Hippocampal formation (tissue), 2 donors: ENCODE measurements at places on chromosomes 11 and 22.

DNA sequence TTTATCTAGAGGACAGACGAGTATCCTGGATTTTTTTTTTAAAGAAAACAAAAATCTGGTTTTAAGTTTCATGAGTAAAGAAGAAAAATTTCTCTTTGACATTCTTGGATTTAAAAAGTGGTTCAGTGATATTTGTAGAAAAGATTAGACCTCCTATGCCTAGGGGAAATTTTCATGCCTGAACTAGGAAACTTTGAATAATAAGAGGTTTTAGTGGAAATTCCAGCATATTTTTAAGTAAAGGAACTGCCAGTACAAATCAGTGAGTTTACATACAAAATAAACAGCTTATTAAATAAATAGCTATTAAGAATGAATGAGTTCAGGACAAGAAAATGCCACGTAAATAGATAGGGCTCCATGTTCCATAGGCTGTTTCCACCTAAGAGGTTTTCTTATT, 17.5 kb downstream of the JAM3 start:
- no peak for DNase-seq

DNA sequence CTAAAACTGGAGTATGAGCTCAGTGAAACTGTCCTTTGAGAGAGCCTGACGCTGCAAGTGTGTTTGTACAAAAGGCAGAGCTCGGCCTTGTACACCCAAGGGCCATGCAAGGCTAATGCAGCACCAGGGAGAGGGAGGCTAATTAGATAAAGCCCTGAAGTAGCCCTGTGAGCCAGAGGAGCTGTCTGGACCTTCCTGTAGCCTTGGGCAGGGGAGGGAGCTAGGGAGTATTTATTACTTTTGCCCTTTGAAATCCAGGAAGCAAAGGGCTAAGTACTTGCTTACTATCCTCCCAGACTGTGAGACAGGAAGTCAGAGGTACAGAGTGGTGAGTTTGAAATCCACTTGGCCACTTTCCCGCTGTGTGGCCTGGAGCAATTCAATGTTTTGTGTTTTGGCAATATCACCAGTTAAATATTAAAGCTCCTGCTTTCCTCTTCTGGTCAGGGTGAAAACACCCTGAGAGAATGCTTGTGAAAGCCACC, 10.2 kb upstream of the LDHA start:
- DNase-seq = peak; percentile 23

- no peak for DNase-seq
These were observed 18.1 kb upstream of the LINC01488 start for GRCh38 chr11:69463181-69463994.

DNA sequence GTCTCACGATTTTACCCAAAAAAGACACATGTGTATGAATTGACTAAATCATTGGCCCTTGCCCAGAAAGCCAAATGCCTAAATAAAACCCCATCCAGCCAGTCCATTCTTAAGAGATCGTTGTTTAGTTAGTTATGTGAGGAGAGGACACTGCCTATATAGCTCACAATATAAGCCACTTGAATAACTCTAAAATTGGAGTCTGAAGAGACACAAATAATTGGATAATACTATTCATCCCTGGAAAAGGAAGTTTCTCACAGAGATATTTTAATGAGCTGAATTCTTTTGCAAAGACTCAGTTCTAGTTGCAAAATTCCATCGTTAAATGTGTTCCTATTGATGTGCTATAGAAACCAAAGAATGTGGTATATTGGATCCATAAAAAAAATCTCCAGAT, 176.7 kb downstream of the SOX6 start:
- DNase-seq = no peak

GRCh38 chr22:20532256-20532993, 25.0 kb downstream of the MED15 start:
- no peak for DNase-seq

- no peak for DNase-seq
These were observed 5.3 kb downstream of the BIRC3 start for GRCh38 chr11:102322560-102322959.

GRCh38 chr11:105273660-105274280, 134.2 kb upstream of the CARD18 start:
- no peak for DNase-seq

GRCh38 chr11:910044-910588, 494 bp downstream of the CHID1 start:
- DNase-seq = no peak

DNA sequence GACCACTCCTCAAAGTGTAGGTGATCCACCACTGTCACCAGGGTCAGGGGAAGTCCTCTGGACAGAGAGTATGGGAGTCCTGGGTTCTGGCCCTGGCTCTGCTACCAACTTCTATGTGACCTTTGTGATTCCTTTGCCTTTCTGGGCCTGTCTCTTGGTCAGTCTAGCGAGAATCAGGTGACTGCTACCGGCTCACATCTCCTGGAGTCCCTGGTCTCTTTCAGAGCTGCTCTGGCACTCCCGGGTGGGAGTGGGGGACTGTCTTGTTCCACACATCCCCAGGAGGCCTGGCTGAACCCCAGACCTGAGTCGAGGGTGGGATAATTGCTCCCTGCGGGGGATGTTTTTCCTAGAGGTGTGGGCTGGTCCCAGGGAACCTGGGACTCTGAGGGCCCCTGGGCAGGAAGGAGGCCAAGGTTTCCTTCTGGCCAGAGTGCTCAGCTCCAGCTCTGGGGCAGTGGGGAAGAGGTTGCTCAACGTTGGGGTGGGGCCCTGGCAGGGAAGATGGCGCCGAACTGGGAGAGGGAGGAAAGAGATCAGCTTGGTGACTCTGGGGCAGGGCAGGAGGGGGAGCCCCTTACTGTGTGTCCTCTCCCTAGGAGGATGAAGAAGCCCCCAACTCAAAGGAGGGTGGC, 2.1 kb downstream of the SOX10 start:
- no peak for DNase-seq

DNA sequence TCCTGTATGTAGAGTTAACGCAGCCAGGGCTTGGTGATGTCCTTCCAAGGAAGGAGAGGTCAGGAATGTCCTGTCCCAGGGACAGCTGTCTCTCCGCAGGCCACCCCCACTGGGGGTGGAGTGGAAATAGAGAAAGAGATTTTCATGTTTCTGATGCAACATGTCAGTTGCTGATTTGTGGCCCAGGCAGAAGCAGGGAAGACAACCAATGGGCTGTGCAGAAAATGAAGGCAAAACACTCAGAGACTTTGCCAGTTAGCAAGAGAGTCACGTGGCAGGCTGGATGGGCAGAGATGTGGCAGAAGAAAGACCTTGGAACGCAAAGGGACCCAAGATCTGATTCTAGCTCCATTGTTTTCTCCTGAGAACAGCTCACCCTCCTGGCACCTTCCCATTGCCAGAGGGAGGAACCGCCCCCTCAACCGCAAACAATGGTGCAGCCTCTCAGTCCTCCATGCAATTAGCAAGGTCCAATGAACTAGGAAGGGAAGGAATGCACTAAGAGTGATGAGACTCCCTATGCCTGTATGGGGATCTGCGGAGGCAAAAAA, 71.0 kb downstream of the SYN3 start:
- no peak for DNase-seq

GRCh38 chr11:63682066-63683021, 1.0 kb downstream of the RTN3 start:
- peak; percentile 62 for DNase-seq

GRCh38 chr11:91871791-91872190, 352.8 kb upstream of the FAT3 start:
- no peak for DNase-seq

- no peak for DNase-seq
These were observed 24.9 kb downstream of the SCUBE2 start for GRCh38 chr11:9066433-9066925.

DNA sequence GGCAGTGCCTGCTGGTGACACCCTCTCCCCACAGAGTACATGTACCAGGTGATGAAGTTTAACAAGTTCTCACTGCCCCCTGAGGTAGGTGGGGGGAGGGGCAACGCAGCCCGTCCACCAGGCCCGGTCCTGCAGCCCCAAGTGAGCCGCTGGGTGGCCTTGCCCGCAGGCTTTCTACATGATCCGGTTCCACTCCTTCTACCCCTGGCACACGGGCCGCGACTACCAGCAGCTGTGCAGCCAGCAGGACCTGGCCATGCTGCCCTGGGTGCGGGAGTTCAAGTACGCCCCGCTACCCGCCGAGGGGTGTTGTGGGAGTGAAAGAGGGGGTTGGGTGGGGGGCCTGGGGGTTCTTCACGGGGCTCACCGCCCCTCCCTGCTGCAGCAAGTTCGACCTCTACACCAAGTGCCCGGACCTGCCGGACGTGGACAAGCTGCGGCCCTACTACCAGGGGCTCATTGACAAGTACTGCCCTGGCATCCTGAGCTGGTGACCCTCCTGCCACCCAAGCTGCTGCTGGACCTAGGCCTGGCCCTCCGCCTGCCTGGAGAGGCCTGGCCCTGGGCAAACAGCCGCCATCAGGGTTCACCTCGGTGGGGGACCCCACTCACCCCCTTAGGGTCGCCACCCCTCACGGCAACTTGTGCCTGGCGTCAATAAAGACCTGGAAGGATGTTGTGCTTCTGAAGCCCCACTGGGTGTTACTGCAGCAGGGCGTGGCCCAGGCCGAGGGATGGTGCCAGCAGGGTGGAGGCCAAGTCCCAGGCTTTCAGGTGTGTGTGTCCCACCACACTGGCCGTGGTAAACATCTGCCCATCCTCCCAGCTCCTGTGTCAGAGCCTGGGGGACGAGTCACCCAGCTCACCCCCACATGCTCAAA, 2.9 kb downstream of the MIOX start:
- DNase-seq = no peak

DNA sequence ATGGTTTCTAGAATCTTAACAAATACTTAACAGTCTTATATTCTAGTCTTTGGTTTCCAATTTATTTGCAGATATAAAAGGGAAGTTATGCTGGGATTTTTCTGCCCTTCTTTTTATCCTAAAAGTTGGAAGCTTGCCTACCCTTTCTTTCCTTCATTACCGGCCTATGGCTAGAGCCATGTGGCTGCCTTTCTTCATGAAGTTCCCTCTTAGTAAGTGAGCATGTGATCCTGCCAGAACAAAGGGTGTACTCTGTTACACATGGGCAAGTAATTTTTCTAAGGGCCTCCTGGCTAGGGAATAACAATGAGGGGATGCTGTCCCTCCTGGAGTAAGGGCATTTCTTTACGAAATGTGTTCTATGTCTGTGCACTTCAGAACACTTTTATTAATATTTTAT, 252.1 kb upstream of the PITPNB start:
- DNase-seq = peak; percentile 18

GRCh38 chr22:37973271-37974170, 10.8 kb downstream of the SOX10 start:
- no peak for DNase-seq

DNA sequence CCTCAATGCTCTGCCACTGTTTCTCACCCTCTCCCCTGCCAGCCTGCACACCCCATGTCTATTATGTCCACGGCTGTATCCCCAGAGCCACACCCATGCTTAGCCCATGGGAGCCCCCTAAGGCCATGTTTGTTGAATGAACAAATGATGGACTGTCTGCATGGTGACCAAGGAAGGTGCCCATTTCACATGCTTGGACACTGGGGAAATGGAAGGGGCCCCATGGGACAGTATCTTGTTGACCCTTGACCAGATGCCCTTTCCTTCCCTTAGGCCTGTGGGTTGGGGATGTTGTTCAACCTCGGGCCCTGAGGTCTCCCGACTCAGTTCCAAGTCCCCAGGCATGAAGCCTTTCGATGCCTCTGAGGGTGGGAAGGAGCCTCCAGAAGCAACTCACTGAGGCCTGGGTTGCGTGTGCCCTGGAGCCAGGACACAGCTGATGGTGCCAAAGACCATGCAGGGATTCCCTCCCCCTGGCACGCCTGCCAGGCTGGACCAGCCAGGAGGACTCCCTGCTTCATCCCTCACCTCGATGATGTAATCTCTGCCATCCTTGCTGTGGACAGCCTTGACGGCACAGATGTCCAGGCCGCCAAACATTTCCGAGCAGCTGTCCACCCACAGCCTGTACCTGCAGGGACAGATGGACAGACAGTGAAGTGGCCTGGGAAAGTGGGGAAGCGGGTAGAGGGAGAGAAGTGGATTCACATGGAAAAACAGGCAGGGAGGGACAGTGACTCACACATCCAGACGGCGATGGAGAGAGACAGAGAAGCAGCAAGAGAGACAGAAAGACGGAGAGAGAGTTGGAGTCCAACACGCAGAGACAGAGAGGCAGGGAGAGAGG, 58.9 kb downstream of the FBXO7 start:
- DNase-seq = no peak

DNA sequence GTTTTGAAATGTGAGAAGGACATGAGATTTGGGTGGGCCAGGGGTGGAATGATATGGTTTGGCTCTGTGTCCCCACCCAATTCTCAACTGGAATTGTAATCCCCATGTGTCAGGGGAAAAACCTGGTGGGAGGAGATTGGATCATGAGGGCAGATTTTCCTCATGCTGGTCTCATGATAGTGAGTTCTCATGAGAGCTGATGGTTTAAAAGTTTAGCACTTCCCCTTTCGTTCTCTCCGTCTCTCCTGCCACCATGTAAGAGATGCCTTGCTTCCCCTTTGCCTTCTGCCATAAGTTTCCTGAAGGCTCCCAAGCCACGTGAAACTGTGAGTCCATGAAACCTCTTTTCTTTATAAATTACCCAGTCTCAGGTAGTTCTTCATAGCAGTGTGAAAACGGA, 113.5 kb downstream of the FCHSD2 start:
- DNase-seq = no peak

DNA sequence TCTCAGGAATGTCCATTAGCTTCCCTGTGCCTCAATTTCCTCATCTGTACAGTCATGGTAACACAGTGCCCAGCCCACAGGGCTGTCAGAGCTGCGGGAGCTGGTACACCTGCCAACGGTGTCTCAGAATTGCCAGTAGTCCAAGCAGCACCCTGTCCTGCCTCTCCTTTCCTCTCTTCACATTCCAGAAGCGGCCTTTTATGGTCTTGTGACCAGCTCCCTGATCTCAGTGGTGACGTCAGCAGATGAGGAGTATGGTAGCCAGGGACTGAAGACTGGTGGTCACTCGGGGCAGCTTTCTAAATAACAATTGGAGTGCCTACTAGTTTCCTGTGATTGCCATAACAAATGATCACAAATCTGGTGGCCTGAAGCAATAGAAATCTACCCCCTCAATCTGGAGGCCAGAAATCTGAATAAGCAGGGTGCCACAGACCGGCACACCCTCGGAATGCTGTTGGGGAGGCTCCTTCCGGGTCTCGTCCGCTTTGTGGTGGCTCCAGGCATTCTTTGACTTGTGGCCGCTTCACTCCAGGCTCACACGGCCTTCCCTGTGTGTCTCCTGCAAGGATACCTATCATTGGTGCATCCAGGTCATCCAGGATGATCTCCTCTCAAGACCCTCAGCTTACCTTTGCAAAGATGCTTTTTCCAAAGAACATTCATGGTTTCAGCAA, 2.1 kb downstream of the FADD start:
- no peak for DNase-seq

DNA sequence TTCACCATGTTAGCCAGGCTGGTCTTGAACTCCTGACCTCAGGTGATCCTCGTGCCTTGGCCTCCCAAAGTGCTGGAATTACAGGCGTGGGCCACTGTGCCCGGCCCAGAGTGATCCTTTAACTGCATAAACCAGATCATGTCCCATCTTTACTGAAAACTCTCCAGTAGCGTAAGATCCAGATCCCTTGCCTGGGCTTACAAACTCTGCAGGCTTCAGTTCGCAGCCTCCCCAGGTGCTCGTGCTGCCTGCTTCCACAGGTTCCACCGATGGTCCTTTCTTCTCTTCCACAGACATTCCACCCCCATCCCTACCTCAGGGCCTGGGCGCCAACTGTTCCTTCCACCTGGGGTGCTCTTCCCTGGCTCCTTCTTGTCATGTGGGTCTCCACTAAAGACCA, 88.8 kb upstream of the SHANK2 start:
- DNase-seq = no peak

- DNase-seq = no peak
These were observed 1.0 kb downstream of the MOGAT2 start for GRCh38 chr11:75718419-75719339.

GRCh38 chr22:49352361-49353169, 475.1 kb downstream of the BRD1 start:
- no peak for DNase-seq
